Mesothelial cell of epicardium (in vitro differentiated cells): ENCODE measurements at places on chromosomes 11 and 22. TPM values are rescaled to one million over a fixed set of nuclear protein-coding genes. Genes with fewer than 3 reads are reported as not detected.

- no peaks in the 10 kb centered on the region for H3K27me3 ChIP-seq
- DNase-seq = no peak
- H3K4me3 ChIP-seq = no peak overlapping the region
- no peak overlapping the region for H3K27ac ChIP-seq
- peaks cover 7% of the 10 kb centered on the region for H3K36me3 ChIP-seq
Observed at GRCh38 chr11:110217223-110217877, 79.1 kb downstream of the RDX start.

GRCh38 chr11:30565027-30565426, 21.1 kb downstream of the MPPED2 start:
- no peak overlapping the region for H3K4me3 ChIP-seq
- H3K27ac ChIP-seq = peak overlapping the region; percentile 40
- DNase-seq = no peak
- H3K36me3 ChIP-seq = peaks cover 52% of the 10 kb centered on the region
- peaks cover 45% of the 10 kb centered on the region for H3K4me1 ChIP-seq

- no peaks in the 10 kb centered on the region for H3K36me3 ChIP-seq
- DNase-seq = no peak
- no peak overlapping the region for H3K4me3 ChIP-seq
- H3K27me3 ChIP-seq = no peaks in the 10 kb centered on the region
- H3K4me1 ChIP-seq = peaks cover 22% of the 10 kb centered on the region
Observed at GRCh38 chr11:73158356-73159051, 16.4 kb upstream of the FCHSD2 start.

Gene H19
- 13,899 to 14,658 TPM (median 14,601 TPM) in 3 replicates for total RNA-seq

Gene AP1B1
- 40.3 to 43.9 TPM (median 41.0 TPM) in 3 replicates for total RNA-seq

DNA sequence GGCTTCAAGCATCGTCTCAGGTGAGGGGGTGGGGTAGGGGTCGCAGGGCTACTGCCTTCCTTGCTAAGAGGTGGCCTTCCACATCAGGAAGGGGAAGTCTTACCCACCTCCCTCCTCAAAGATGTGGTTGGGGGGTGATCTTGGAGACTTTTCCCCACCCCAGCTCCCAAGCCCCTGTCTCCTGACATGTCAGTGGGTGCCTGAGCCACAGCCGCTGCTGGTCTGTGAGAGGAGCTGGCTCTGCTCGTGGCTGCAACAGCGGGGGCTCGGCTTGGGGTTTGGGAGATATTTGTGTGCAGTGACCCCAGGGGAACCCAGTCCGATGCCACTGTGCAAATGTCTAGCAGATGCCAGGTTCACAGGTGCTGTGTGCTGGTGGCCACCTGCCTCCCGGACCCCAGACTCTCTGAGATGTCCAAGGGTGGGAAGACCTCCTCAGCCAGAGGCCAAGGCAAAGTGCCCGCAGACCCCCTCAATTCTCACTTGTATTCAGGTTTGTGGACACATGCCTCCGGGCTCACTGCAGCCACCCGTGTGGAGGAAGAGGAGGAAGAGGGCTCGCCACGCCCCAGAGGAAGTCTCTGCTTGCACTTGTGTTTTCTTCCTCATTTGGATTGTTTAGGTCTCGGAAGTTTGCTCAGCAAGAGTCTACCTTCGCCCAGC, 1.9 kb downstream of the KCNQ1 start:
- H3K27me3 ChIP-seq = peaks cover 82% of the 10 kb centered on the region
- H3K4me1 ChIP-seq = peaks cover 15% of the 10 kb centered on the region
- no peak for DNase-seq
- no peak overlapping the region for H3K4me3 ChIP-seq
- no peaks in the 10 kb centered on the region for H3K36me3 ChIP-seq
- H3K27ac ChIP-seq = no peak overlapping the region

Gene UPK3A
- 0.59 to 0.87 TPM (median 0.84 TPM) in 3 replicates for total RNA-seq

GRCh38 chr11:88435415-88435814, 97.9 kb upstream of the CTSC start:
- no peak overlapping the region for H3K4me3 ChIP-seq
- no peaks in the 10 kb centered on the region for H3K27me3 ChIP-seq
- peaks cover 5% of the 10 kb centered on the region for H3K36me3 ChIP-seq
- no peak for DNase-seq

- H3K27ac ChIP-seq = no peak overlapping the region
- no peaks in the 10 kb centered on the region for H3K36me3 ChIP-seq
- no peaks in the 10 kb centered on the region for H3K27me3 ChIP-seq
Observed at GRCh38 chr11:73995731-73996130, 13.1 kb upstream of the UCP2 start.

DNA sequence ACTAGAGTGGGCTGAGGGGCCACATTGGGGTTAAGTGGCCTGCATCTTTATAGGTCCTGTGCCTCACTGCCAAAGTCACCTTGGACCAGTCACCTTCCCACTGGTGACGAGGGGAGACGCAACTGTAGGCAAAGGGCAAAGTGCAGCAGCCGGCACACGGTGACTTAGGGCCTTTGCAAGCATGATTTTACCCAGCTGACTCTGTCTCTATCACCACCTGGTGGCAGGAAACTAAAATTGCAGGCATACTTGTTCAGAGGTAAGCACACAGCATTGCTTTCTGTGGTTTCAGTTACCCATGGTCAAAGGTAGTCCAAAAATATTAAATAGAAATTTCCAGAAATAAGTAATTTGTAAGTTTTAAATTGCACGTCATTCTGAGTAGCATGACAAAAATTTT, 1164.4 kb downstream of the BRD1 start:
- no peak overlapping the region for H3K27ac ChIP-seq
- no peaks in the 10 kb centered on the region for H3K27me3 ChIP-seq
- no peak for DNase-seq

Gene CNIH2
- total RNA-seq = 10.1 to 11.5 TPM (median 10.2 TPM) in 3 replicates

Gene MMP1
- total RNA-seq = 0.13 to 0.18 TPM in 2 of 3 replicates, not detected in the other

DNA sequence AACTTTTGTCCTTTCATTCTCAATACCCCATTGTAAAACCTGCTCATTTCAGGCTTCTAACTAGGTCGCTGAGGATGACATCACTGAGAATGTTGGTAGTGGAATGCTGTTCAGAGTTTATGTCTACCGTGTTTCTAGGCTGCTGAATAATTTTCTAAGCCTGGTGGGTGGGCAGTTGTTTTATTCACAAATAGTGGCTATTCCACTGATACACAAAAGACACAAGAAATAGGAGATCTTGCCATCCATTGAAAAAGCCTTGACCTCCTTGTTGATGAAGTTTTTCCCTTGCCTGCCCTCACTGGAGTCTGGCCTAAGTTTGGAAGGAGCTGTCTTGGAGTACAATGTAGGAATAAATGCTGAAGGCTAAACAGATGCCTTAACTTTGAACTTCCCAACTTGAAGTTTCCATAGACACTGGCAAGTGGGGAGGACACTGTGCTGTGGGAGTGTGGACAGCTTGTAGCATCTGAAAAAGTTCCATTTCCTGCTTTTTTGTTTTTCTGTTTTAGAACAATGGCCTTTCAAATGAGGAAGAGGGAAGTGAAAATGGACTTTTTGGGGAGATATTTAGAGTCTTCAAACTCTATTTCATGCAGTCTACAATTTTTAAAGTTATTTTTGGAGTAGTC, 59.2 kb downstream of the TRIM44 start:
- H3K4me3 ChIP-seq = no peak overlapping the region
- peaks cover 12% of the 10 kb centered on the region for H3K36me3 ChIP-seq
- H3K27me3 ChIP-seq = no peaks in the 10 kb centered on the region
- H3K27ac ChIP-seq = no peak overlapping the region
- H3K4me1 ChIP-seq = no peaks in the 10 kb centered on the region

Gene CHEK1
- total RNA-seq = 23.3 to 25.9 TPM (median 24.7 TPM) in 3 replicates

Gene VSIG10L2
- total RNA-seq = not detected in 3 replicates

- peaks cover 9% of the 10 kb centered on the region for H3K4me1 ChIP-seq
- no peak overlapping the region for H3K4me3 ChIP-seq
- no peak overlapping the region for H3K27ac ChIP-seq
- no peak for DNase-seq
- peaks cover 2% of the 10 kb centered on the region for H3K36me3 ChIP-seq
Observed at GRCh38 chr22:41417622-41418390, 28.8 kb downstream of the TOB2 start.

- no peaks in the 10 kb centered on the region for H3K36me3 ChIP-seq
- H3K27ac ChIP-seq = peak overlapping the region; percentile 79
- peaks cover 17% of the 10 kb centered on the region for H3K4me1 ChIP-seq
Observed at GRCh38 chr11:28566339-28567089, 458.3 kb downstream of the METTL15 start.

DNA sequence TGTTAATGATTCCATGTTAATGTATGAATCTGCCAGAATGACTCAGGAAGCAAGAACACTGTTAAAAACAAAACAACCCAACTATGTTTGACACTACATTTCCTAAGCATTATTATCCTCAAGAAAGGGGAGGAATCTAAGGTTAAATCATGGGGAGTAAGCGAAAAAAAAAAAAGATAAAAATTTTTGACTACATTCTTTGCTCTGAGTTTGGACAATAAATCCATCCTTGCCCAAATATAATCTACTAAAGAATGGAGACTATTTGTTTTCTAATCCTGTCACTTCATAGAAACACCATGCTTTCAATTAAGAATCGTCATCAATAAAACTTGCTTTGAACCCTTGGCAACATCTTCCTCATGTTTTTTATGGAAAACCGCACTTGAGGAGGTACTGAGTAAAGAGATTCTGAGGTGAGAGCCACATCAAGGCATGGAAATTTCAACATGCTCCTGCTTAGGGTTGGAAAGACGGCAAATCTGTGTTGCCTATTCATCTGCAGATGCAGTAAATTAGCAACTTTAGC, 9.7 kb downstream of the MAML2 start:
- H3K36me3 ChIP-seq = peaks cover 5% of the 10 kb centered on the region
- no peak overlapping the region for H3K4me3 ChIP-seq
- DNase-seq = no peak
- peaks cover 78% of the 10 kb centered on the region for H3K4me1 ChIP-seq

Gene NELL1
- total RNA-seq = 1.7 to 2.8 TPM (median 2.6 TPM) in 3 replicates

DNA sequence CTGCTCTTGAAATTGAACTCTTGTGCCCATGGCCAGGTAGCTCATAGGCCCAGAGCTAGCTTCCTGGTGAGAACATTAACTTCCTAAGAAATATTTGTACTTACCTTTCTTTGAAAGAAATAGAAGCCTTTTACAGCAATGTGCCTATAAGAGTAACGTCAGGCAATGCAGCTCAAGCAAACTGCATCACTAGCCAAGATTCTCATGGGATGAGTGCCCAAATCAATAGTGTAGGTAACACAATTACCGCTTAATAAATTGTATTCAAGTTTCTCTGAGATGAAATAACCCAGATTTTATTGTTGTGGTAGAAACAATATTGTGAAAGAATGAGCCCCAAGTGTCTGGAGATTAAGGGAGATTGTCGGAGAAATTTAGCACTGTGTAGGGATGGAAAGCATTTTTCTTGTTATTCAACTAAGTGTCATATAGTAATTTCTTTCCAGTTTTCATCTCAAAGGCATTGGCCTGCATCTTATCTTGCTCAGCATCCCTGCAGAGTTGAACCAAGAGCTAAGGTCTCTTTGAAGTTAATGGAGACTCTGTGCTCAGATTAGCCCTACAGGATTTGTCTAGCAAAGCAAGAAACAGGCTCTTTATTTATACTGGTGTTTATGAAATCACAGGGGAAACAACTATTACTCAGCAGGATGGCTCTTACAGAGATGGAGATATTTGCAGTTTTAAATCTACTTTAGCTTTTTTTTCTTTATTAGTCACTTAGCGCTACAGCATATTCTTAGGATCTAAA, 321.0 kb upstream of the PDGFD start:
- H3K27ac ChIP-seq = no peak overlapping the region
- peaks cover 23% of the 10 kb centered on the region for H3K36me3 ChIP-seq
- no peak overlapping the region for H3K4me3 ChIP-seq
- peaks cover 28% of the 10 kb centered on the region for H3K4me1 ChIP-seq
- no peak for DNase-seq

GRCh38 chr22:25564979-25565677, 653 bp downstream of the GRK3 start:
- peak; percentile 45 for DNase-seq
- H3K27me3 ChIP-seq = peaks cover 3% of the 10 kb centered on the region
- H3K4me1 ChIP-seq = peaks cover 26% of the 10 kb centered on the region
- peak overlapping the region; percentile 21 for H3K27ac ChIP-seq
- H3K36me3 ChIP-seq = no peaks in the 10 kb centered on the region

GRCh38 chr11:111602865-111603610, 789 bp downstream of the SIK2 start:
- H3K27me3 ChIP-seq = no peaks in the 10 kb centered on the region
- no peak for DNase-seq
- H3K36me3 ChIP-seq = no peaks in the 10 kb centered on the region
- peak overlapping the region; percentile 93 for H3K27ac ChIP-seq
- H3K4me1 ChIP-seq = peaks cover 36% of the 10 kb centered on the region

DNA sequence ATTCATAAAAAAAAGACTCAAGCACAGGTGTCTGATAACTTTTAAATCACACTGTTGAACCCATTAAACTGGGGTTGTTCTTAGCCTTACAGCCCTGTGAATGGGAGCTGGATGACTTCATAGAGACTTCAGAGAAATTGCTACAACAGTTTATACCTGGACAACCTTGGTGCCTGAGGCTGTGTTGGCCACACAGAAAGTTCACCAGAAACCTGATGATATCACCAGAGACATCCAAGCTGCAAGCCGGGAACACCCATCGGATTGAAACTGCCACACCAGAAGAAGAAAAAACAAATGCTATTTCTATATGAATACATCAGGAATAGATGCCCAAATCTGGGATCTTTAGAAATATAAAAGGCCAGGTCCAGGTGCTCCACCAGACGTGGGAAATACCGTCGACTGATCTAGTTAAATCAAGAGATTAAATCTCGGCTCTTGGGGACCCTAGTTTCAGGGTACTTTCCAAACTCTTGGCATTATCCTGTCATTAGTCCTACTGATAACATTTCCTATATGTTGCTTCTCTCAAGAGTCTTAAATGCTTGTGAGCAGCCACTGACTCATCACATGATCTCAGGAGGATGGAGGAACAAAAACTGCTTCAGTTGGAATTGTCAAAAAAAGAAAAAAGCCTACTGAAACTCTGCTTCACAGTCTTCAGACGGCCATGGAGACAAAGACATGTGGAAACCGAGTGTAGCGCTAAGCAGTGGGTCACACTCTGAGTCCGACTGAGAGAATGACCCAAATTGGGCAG, 28.6 kb upstream of the APOL5 start:
- H3K4me1 ChIP-seq = no peaks in the 10 kb centered on the region
- DNase-seq = no peak
- H3K4me3 ChIP-seq = no peak overlapping the region
- H3K27ac ChIP-seq = no peak overlapping the region
- peaks cover 13% of the 10 kb centered on the region for H3K27me3 ChIP-seq

DNA sequence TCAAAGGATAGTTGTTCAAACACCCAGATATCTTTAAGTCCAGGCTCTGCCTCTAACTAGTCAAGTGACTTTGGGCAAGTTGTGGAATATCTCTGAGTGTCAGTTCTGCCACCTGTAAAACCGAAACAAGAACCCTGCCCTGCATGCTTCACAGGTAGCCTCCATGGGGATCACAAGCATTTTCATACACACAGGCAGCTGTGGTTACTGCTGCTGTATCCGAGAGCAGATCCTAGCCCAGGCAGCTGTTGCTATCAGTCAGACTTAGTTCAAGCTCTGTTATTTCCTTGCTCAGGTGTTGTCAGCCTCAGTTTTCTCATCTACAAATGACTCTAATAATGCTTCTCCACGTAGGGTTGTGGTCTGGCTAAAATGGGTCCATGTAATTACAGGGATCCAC, 6.5 kb upstream of the RASD2 start:
- H3K4me1 ChIP-seq = no peaks in the 10 kb centered on the region
- peaks cover 32% of the 10 kb centered on the region for H3K27me3 ChIP-seq
- no peak for DNase-seq
- no peaks in the 10 kb centered on the region for H3K36me3 ChIP-seq
- no peak overlapping the region for H3K4me3 ChIP-seq

Gene MRGPRX4
- not detected in 3 replicates for total RNA-seq
